ENCODE measurements at places on chromosomes 3 and 15. TPM values are rescaled to one million over a fixed set of nuclear protein-coding genes. Genes with fewer than 3 reads are reported as not detected.

The GRAMD1C gene
- polyA plus RNA-seq = 2.3 TPM

The TCTA gene
- polyA plus RNA-seq = 38.4 TPM

The PIF1 gene
- polyA plus RNA-seq = 3.1 TPM

The CTDSPL gene
- 36.9 TPM for polyA plus RNA-seq

The SRPRB gene
- polyA plus RNA-seq = 25.2 TPM

The ABI3BP gene
- 126 TPM for polyA plus RNA-seq

The B2M gene
- 3,964 TPM for polyA plus RNA-seq

The GADL1 gene
- not detected for polyA plus RNA-seq

The PLA2G4E gene
- polyA plus RNA-seq = 0.03 TPM

The STAC gene
- 1.5 TPM for polyA plus RNA-seq

The LEKR1 gene
- 0.37 TPM for polyA plus RNA-seq

The SENP8 gene
- polyA plus RNA-seq = 1.8 TPM

DNA sequence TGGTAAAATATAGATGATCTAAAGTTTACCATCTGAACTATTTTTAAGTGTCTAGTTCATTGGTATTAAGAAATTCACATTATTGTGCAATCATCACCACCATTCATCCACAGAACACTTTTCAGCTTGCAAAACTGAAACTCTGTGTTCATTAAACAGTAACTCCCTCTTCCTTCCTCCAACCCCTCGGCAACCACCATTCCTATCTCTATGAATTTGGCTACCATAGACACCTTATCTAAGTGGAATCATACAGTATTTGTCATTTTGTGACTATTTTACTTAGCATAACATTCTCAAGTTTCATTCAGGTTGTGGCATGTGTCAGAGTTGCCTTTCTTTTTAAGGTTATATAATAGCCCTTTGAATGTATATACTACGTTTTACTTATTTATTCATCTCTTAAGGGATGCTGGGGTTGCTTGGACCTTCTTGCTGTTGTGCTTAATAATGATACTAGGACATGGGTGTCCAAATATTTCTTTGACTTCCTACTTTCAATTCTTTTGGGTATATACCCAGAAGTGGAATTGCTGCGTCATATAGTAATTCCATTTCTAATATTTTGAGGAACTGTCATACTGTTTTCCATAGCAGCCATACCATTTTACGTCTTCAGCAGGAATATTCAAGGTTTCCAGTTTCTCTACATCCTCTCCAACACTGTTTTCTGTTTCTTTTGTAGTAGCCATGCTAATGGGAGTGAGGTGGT, 20.9 kb downstream of the KAT2B start:
- no peak for DNase-seq

DNA sequence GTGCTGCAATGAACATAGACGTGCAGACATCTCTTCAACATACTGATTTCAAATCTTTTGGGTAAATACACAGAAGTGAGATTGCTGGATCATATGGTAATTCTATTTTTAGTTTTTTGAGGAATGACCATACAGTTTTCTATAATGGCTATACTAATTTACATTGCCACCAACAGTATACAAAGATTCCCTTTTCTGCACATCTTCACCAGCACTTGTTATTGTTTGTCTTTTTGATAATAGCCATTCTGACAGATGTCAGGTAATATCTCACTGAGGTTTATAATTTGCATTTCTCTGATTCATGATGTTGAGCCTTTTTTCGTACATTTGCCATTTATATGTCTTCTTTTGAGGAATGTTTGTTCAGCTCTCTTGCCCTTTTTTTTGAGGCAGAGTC, 30.5 kb downstream of the TOPAZ1 start:
- no peak for DNase-seq

DNA sequence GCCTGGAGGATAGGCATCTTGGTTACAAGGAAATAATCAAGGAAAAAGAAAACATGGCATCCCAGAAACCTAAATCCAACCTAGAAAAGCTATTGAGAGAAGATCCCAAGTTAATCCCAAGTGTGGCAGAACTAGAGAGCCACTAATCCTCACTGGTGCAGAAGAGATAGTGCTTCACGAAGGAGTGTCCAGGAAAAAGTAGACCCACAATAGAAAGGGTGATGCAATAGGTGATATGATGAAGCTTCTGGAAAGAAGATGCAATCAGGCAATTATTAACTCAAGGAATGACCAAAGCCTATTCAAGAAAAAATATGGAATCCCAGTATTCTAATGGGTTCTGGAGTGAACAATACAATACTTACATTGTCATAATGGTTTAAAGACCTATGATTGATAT, 95.2 kb downstream of the AQP9 start:
- no peak for DNase-seq

GRCh38 chr3:53384465-53385423, 37.4 kb upstream of the DCP1A start:
- DNase-seq = no peak

GRCh38 chr3:111871809-111872623, 13.0 kb downstream of the PHLDB2 start:
- no peak for DNase-seq

DNA sequence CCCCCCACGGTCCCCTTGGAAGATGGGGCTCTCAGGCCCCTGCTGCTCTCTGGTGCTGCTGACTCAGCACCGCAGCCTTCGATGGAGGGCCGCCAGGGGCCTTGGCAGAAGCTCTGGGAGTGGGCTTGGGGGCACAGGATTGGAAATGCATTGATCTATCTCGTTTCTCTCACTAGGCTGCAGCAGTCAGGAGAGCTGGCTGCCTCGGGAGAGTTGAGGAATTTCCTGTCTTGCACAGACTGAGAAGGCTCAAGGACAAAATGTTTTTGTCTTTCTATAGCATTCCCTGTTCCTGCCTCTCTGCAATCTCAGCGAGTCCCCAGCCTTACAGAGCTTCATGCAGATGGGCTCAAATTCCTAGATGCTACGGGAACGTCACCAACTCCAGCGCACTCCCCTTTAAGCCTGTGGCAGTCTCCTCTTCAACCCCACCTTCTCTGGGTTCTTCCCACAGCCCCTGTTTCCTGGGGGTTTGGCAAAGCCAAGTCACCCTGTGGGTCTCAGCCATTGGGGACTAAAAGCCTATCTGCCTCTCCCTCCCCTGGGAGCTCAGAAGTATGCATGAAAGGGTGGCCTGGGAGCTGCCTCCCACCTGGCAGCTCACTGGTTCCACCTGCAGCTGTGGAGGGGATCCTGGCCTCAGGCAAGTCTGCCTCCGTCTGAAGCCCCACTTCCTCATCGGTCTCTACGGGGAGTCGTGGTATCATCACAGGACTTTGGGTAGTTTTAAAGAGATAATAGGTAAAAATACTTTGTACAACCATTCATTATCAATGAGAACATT, 127.4 kb upstream of the HACD2 start:
- DNase-seq = no peak

- DNase-seq = no peak
These were observed 207.7 kb downstream of the SOX2 start for GRCh38 chr3:181919375-181919774.

DNA sequence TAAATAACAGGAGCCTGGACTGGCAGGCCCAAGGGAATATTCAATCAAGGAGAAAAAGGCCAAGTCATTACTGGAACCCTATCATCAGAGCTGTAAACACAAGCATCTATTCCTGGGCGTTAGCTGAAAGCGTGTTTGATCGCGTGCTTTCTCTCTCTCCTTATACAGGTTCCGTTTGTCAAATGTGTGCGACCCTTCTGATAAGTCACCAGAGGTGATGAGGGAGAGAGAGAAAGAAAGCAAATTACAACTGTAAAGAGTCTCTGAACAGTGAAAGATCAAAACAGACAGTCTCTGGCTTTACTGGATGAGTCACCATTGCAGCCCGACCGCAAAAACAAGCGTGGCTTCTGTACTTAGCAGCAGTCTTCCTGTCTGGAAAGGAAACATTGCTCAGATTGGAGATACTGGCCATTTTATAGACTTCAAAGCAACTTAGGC, 39.5 kb upstream of the TPRG1 start:
- no peak for DNase-seq

GRCh38 chr15:34754171-34754601, 612 bp downstream of the GJD2 start:
- no peak for DNase-seq

DNA sequence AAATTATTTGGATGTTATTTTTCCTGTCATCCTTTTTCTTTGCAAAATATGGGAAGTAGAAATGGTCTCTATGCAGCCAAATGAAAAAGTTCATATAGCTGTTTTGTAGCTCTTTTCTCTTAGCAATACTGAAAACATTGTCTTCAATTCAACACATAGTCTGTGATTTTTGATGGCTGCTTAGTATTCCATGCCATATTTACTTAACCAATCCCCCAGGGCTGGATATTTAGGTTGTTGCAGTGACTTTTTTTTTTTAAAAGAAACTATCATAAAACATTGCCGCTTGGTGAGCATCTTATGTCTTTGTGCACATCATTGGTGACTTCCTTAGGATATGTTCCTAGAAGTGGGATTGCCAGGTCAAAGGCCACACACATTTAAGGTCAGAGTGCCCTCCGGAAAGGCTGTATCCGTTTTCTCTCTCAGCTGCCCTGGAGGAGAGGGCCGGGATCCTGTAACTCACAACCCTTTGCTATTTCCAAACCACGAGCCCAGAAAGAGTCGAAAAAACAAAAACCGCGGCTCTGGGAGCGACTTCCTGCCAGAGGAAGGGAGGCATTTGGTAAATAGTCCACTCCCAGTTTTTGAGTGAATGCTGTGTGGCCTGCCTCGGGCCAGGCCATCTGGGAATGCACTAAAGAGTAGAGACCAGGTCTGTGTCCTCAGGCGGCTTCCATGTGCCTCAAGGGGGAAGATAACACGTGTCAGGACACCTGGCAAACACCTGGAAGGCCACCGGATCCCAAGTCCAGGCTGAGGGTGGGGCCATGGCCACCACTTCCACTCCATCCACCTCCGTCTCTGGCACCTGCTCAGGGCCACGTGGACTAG, 41.9 kb downstream of the SMAD6 start:
- no peak for DNase-seq

- no peak for DNase-seq
These were observed 81.6 kb upstream of the CHMP2B start for GRCh38 chr3:87145553-87145952.

- DNase-seq = peak; percentile 6
These were observed 216.9 kb downstream of the IGSF11 start for GRCh38 chr3:118817748-118818165.

DNA sequence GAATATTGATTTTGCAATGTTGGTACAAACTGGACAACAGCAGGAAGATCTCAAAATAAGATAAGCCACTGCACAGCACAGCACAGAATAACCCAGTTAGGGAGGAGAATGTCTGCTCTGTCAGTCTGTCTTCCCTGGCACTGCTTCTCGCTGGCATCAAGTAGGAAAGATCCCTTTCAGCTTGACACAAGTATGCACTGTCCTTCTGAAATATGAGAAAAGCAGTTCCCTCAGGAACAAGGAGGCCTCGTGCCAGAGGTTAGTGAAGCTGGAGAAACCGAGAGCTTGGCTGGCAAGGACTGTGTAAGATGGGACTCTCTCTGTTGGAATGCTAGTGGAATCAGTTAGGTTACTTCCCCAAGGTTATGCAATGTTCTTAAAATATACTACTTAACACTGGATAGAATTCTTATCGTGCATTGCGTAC, 59.1 kb downstream of the FMN1 start:
- no peak for DNase-seq

DNA sequence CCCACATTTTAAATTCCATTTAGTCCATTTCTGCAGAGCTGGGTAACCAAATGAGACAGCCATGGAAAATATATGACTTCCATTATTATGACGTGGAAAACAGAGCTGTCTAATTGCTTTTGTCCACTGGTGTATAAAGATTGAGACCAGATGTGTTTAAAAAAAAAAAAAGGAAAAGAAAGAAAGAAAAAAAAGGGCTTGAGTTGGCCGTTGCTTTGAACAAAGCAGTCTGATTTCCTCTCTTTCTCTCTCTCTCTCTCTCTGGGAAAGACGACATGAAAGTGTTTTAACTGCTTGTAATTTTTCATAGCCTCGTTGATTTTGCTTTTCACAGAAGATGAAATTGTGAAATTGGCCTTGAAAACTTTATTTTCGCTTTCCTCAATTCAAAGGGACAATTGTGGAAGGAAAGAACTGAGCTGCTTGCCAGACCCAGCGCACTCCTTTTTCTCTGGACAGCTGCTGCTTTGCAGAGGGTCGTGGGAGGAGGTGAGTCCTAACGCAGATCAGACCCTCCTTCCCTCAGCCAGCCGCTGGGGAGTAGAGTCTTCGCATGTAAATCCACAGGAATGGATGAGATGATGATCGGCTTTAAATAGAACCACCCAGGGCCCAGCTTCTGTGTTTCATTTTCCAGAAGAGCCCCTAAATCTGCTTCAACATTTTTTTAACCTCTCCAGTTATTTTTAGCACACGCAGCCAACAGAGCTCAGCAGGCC, 42.8 kb upstream of the UBE2E1 start:
- peak; percentile 33 for DNase-seq

GRCh38 chr3:126999383-126999782, 16.5 kb downstream of the PLXNA1 start:
- no peak for DNase-seq

DNA sequence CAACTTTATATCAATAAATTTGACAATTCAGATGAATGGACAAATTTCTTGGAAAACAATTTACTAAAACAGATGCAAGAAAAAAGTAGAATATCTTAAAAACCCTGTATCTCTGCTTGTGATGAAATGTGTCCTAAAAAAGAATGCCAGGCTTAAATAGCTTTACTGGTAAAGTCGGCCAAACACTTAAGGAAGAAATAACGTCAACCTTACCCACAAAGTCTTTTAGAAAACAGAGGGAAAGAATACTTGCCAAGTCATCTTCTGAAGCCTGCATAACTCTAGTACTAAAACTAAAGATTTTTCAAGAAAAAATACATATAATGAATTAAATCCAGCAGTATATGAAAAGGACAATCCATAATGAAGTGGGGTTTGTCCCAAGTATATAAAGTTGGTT, 111.1 kb downstream of the RASA2 start:
- no peak for DNase-seq

GRCh38 chr15:27623149-27623548, 476.0 kb downstream of the OCA2 start:
- DNase-seq = no peak

DNA sequence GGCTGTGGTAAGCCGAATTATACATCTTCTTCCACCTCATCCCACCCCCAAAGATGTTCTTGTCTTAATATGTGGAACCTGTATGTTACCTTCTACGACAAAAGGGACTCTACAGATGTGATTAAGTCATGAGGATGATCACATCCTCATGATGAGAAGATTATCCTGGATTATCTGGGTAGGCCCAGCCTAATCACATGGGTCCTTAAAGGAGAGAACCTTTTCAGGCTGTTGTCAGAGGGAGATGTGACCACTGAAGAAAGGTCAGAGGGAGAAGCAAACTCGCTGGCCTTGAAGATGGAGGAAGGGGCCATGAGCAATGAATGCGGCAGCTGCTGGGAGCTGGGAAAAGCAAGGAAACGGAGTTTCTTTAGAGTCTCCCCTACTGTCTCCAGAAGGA, 12.9 kb upstream of the SCG3 start:
- no peak for DNase-seq

GRCh38 chr15:27845535-27846369, 253.4 kb downstream of the OCA2 start:
- DNase-seq = no peak
